A549 treated with dexamethasone at 1 μM for 4 hours (cell line): ENCODE measurements at places on chromosomes 1 and 21. TPM values are rescaled to one million over a fixed set of nuclear protein-coding genes. Genes with fewer than 3 reads are reported as not detected.

AGBL4 gene
- not detected in 5 replicates for total RNA-seq

SLC9C2 gene
- not detected in 5 replicates for total RNA-seq

RAVER2 gene
- 3.6 to 4.9 TPM (median 4.5 TPM) in 5 replicates for total RNA-seq

SORT1 gene
- 4.4 to 5.4 TPM (median 5.1 TPM) in 5 replicates for total RNA-seq

TFF3 gene
- total RNA-seq, result 0.11 TPM in 1 of 5 replicates, not detected in the others

LCE2A gene
- total RNA-seq, result not detected in 5 replicates

CHD1L gene
- total RNA-seq, result 32.9 to 35.5 TPM (median 33.8 TPM) in 5 replicates

PTPN22 gene
- 0.19 TPM in 1 of 5 replicates, not detected in the others for total RNA-seq

TSPEAR gene
- 0.04 TPM in 1 of 5 replicates, not detected in the others for total RNA-seq

CYP4A11 gene
- total RNA-seq, result not detected in 5 replicates

PLCH2 gene
- 0.10 to 0.40 TPM (median 0.33 TPM) in 5 replicates for total RNA-seq

EXO5 gene
- total RNA-seq, result 3.3 to 5.1 TPM (median 4.4 TPM) in 5 replicates

SEMA6C gene
- total RNA-seq, result 1.5 to 2.3 TPM (median 1.5 TPM) in 5 replicates

LRRC39 gene
- total RNA-seq, result 0.08 to 0.16 TPM (median 0.11 TPM) in 5 replicates

S100A7A gene
- not detected in 5 replicates for total RNA-seq

ALG6 gene
- 4.6 to 6.5 TPM (median 6.1 TPM) in 5 replicates for total RNA-seq

PODN gene
- 0.04 TPM in 1 of 5 replicates, not detected in the others for total RNA-seq

ADGRL2 gene
- 7.2 to 9.5 TPM (median 9.3 TPM) in 5 replicates for total RNA-seq

ITLN1 gene
- not detected in 5 replicates for total RNA-seq

OR2T29 gene
- total RNA-seq, result not detected in 5 replicates

C1orf94 gene
- total RNA-seq, result 0.03 TPM in 1 of 5 replicates, not detected in the others

RGS1 gene
- total RNA-seq, result not detected in 5 replicates

GPR25 gene
- total RNA-seq, result not detected in 5 replicates

GJA9 gene
- 0.05 to 0.06 TPM (median 0.05 TPM) in 3 of 5 replicates, not detected in the others for total RNA-seq

OR2L8 gene
- total RNA-seq, result not detected in 5 replicates

NBPF9 gene
- 11.8 to 16.7 TPM (median 15.2 TPM) in 5 replicates for total RNA-seq

S100A5 gene
- 0.50 to 1.9 TPM (median 0.75 TPM) in 5 replicates for total RNA-seq

HTR6 gene
- 0.08 to 0.28 TPM (median 0.19 TPM) in 5 replicates for total RNA-seq

KRTAP7-1 gene
- not detected in 5 replicates for total RNA-seq

EDARADD gene
- total RNA-seq, result 3.1 to 4.0 TPM (median 3.7 TPM) in 5 replicates

GPR37L1 gene
- 0.12 to 0.18 TPM (median 0.14 TPM) in 5 replicates for total RNA-seq

KCNK1 gene
- total RNA-seq, result 16.0 to 24.6 TPM (median 19.6 TPM) in 5 replicates

TSSK3 gene
- total RNA-seq, result 0.13 to 0.18 TPM (median 0.15 TPM) in 3 of 5 replicates, not detected in the others

PLPPR5 gene
- total RNA-seq, result not detected in 5 replicates

ASH1L gene
- 8.6 to 14.0 TPM (median 11.3 TPM) in 5 replicates for total RNA-seq

SWT1 gene
- total RNA-seq, result 1.5 to 2.0 TPM (median 1.8 TPM) in 5 replicates

INSRR gene
- not detected in 5 replicates for total RNA-seq

DDR2 gene
- 0.32 to 0.80 TPM (median 0.51 TPM) in 5 replicates for total RNA-seq

MLLT11 gene
- 11.9 to 15.4 TPM (median 14.5 TPM) in 5 replicates for total RNA-seq

PRAMEF15 gene
- not detected in 5 replicates for total RNA-seq

CHI3L2 gene
- 0.20 to 0.41 TPM (median 0.35 TPM) in 5 replicates for total RNA-seq

CFAP45 gene
- 0.53 to 0.80 TPM (median 0.75 TPM) in 5 replicates for total RNA-seq

CLSTN1 gene
- total RNA-seq, result 52.6 to 72.4 TPM (median 70.2 TPM) in 5 replicates

HAPLN2 gene
- total RNA-seq, result 0.09 to 0.46 TPM (median 0.19 TPM) in 5 replicates

KRTAP19-1 gene
- total RNA-seq, result not detected in 5 replicates

MNDA gene
- total RNA-seq, result not detected in 5 replicates

ACTA1 gene
- total RNA-seq, result 0.09 to 0.17 TPM (median 0.10 TPM) in 3 of 5 replicates, not detected in the others

SSR2 gene
- 247 to 274 TPM (median 264 TPM) in 5 replicates for total RNA-seq

RCC2 gene
- 48.7 to 61.0 TPM (median 57.6 TPM) in 5 replicates for total RNA-seq

UMODL1 gene
- total RNA-seq, result not detected in 5 replicates

PRAMEF26 gene
- not detected in 5 replicates for total RNA-seq

DNASE2B gene
- total RNA-seq, result 0.10 TPM in 1 of 5 replicates, not detected in the others

ANKRD35 gene
- total RNA-seq, result 0.04 to 0.07 TPM (median 0.06 TPM) in 5 replicates

LAD1 gene
- 0.90 to 2.2 TPM (median 1.4 TPM) in 5 replicates for total RNA-seq
